DMS 273 treated with DMSO at 0.1 percent for 48 hours (cell line): ENCODE measurements at places on chromosomes 3 and 15.

GRCh38 chr3:182234881-182235280 lies 523.2 kb downstream of the SOX2 start:
- DNase-seq: no peak

DNA sequence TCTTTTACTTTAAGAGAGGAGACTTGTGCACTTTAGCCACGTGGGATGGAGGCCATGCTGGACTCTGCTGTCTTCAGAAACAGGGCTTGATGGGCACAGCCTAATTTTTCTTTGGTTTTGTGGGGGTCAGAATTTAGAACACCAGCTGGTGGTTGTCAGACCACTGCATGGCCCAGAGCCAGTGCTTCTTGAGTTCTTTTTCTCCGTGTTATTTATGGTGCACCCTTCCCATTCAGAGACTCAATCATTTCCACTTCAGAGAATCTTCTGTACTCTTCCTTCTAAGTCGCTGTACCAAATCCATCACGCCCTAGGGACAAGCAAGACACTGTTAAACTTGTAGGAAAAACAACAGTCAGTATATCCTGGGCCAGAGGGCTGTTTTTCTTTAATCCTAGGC lies 20.1 kb downstream of the PRR23A start:
- DNase-seq: no peak

DNA sequence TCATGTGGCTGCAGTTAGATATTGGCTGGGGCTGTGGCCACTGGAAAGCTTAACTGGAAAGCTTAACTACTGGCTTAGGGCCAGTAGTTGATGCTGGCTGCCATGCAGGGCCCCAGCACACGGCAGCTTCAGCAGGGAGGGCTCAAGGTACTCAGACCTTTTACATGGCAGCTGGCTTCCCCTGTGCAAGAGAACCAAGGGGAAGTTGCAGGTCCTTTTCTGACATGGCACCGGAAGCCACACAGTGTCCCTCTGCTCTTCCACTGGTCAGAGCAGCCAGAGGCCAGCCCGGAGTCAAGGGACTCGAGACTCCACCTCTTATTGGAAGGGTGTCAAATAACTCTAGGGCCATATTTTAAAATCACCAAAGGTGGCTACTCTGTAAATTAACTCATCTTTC lies 24.5 kb downstream of the CCR9 start:
- DNase-seq: no peak

DNA sequence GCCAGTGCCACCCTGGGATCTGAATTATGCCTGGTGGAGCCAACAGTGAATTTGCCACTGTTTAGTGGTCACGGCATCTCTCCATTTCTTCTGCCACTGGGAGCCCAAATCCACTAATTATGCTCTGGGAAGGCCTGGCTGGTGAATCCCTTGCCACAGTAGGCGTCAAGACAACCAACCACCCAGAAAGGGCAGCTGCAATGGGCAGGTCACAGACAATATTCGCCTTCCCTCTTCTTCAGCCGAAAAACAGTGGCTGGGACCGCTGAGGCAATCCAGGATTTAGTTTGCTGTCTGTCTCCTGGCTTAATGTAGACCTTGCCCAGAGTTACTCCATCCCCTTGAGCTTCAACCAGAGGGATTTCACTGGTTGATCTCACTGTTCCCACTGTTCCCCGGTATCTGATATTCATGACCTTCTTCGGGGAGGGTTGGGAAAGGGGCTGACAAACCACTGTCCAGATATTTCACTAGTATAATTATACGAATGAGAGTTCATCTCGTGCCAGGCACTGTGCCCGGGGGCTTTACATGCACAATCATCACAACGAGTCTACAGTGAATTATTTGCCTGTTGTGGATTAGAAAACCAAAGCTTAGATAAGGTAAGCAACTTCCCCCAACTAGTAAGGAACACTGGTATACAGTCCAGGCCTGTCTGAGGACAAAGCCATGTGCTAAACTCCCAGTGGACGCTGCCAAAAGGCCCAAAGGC lies 49.9 kb upstream of the RAB6B start:
- no peak for DNase-seq

GRCh38 chr15:85597155-85597815 lies 197.4 kb downstream of the KLHL25 start:
- DNase-seq: no peak

GRCh38 chr3:196323691-196324090 lies 5.7 kb upstream of the DYNLT2B start:
- peak; percentile 87 for DNase-seq

DNA sequence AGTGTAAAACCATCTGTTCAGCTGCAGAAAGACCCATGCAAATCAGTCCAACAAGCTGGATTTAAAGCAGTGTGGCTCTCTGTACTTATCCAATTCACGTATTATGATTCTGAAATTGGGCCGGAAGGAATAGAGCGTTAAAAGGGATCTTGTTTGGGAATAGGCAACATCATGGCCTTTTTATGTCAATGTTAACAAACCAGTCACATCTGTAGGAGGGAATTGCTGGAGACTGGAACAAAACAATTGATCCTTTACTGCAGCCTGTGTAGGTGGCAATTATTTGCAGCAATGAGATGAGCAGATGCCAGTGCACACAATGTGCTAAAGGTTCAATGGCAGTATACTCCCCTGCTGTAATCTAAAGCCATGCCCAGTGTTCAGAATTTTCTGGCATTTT lies 887.4 kb upstream of the ROBO1 start:
- DNase-seq: no peak

DNA sequence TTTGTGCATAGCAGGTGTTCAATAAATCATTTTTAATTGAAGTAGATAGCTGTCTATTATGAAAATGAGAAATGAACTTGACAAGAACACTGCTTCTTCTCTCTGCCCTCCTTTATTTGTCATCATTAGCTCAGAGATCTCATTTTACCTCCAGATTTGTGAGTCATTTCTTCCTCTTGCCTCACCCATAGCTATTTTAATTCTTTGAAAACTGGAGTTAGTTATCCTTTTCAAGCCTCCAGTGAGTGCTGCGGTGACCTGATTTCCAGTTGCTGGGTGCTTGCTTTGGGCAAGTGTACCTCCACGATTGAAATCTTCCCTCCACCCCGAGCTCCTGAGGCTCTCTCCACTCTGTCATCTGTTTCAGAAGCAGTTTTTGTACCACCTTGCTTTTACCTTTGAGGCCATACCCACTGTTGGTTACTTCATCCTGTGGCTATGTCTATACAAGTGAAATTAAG lies 114.6 kb downstream of the NFKBIZ start:
- DNase-seq: no peak
